ENCODE measurements at places on chromosomes 1 and 21.

DNA sequence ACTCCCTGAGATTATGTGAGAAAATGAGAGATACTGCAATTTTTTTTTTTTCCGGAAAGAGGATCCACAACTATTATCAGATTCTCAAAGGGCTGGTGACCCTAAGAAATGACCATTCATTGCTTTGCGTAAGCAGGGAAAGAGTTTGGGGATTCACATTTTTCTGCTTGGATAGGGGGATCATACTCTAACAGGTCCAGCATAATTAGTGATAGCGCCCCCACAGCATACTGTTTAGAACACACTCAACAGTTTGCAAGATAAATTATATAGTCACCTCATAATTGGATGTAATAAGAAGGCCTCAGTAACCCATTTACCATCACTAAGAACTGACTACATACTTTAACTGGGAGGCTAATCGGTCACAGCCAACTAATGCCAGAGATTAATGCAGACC, 1.9 kb downstream of the CCT3 start:
- peak; percentile 95 for DNase-seq

- DNase-seq, result no peak
These were observed 239.3 kb downstream of the ASTN1 start for GRCh38 chr1:176925223-176925622.

GRCh38 chr1:16032388-16033102, 10.7 kb downstream of the CLCNKA start:
- peak; percentile 97 for DNase-seq

GRCh38 chr21:45064618-45065399, 9.6 kb upstream of the ADARB1 start:
- DNase-seq, result no peak

GRCh38 chr1:26181586-26182382, 4.5 kb downstream of the CNKSR1 start:
- peak; percentile 93 for DNase-seq

DNA sequence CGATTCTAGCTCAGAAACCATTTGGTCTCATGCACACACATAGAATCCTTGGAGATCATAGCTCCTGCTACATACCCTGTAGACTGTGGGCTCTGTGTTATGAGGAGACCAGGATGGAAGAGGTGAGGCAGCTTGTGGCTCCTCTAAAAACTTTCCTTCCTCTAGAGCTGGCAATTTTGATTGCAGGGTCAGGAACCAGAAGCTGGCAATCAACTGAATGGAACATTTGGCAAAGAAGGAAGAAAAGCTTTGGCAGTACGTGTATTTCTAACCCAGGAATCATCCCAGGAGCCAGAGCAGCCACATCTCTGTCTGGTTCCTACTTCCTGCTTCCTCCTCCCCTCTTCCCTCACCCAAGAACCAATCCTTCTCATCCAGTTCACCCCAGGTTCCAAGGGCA, 15.7 kb downstream of the PIK3C2B start:
- no peak for DNase-seq

DNA sequence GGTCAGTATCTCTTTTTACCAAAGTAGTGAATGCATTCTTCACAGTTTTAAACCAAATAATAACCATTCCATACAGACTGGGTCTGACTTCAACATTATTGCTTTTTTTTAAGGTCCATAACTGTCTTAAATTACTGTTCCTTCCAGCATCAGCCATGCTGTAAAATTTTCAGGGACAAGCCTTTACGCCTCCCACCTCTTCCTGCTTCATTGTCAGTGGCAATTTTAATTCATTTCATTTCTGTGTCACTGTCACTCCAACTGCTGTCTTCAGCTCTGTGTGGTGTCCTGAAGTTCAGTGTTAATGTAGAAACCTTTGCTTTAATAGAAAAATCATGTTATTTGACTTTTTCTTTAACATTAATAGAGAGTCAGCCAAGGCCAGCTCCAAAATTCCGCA, 365.6 kb upstream of the PTBP2 start:
- no peak for DNase-seq

GRCh38 chr1:216815260-216816131, 92.3 kb upstream of the ESRRG start:
- peak; percentile 64 for DNase-seq

- DNase-seq, result peak; percentile 93
These were observed 32.5 kb upstream of the SLC44A5 start for GRCh38 chr1:75643460-75643859.

- no peak for DNase-seq
These were observed 93.9 kb upstream of the COG2 start for GRCh38 chr1:230548357-230548756.

GRCh38 chr1:243628476-243628907, 221.6 kb downstream of the AKT3 start:
- no peak for DNase-seq

- DNase-seq, result no peak
These were observed 822.4 kb upstream of the NEGR1 start for GRCh38 chr1:73104749-73105148.

GRCh38 chr1:26686795-26687194, 9.0 kb upstream of the ARID1A start:
- peak; percentile 70 for DNase-seq

- DNase-seq, result no peak
These were observed 19.8 kb upstream of the ACBD6 start for GRCh38 chr1:180522213-180522515.

DNA sequence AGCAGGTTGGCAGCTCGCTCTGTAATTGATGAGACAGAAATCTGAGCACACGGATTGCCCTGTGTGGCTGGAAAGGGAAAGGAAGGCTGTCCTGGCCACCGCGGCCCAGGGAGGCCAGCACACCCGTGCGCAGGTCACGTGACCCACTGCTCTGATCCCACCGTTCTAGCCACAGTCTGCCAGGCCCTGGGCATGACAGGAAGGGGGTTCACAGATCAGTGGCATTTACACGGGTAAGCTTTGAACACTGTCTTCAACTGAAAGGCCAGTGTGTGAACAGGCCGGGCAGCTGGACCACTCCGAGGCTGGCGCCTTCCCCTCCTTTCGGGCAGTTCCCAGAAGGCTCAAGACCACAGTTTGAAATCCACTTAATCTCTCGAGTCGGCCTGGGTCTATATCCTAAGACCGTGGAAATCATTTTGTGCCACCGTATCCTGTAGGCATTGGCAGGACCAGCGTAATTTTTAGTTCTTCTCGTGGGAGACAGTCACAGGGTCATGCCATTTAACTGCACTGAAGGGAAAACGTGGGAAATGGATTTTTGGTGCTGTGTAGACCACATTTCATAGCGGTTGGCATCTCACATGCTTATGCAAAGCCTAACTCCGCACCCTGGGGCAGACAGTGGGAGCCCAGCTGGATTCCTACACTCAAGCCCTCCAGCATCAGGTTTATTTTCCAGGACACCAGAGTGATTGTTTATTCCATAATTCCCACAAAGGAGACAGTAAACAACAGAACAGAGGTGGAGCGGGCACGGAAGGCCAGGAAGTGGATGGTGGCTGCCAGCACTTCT, 3.1 kb upstream of the ADARB1 start:
- no peak for DNase-seq

DNA sequence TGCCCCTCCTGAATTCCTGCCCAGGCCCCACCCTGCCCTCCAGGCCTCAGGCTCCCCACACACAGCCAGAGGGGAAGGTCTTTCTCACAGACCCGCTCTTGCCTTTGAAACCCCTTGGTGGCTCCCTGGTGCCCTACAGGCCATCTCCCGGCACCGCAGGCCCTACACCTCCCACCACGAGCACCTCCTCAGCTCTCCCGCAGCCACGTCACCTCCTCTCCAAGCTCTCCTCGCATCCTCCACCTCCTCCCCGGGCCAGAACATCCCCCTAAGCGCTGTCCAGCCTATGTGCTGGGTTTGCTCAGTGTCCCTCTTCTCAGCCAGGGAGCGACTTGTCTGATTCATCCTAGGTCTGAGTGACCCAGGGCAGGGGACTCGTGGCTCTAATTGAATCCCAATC, 66.4 kb downstream of the DMRTB1 start:
- DNase-seq, result peak; percentile 55

DNA sequence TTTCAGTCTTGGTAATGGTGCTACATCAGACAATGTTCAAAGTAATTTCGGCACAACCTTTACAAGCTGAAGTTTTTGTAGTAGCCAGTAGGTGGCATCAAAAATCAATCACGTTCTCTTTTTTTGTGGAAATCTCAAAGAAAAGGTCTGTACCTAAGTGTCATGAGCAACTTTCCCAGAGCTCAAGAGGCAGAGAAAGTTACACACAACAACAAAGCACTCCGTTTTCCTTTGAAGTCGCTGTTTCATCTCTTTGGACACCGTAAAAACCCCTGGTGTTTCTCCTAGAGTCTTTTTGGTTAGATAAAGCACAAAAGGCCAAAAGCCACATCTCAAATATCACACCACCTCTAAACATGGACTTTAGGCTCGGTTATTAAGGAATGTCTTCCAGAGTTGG, 131.6 kb downstream of the LHX8 start:
- peak; percentile 59 for DNase-seq

DNA sequence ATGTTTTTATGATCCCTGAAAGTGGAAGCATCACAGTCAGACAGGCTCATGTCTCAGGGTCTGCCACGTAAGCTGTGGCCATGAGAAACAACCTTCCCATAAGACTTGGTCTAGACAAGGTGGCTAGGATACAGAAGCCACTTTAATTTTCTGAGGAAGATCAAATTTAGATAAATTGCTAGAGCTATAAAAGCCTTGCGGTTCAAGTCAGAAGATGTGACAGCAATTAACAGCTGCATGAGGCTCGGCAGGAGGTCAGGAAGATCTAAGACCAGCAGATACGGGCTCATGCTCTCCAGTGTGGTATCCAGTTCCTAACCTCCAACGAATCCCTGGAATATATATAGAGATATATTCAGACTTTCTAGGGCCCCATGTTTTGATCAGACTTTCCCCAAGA, 577.1 kb downstream of the PLPP3 start:
- no peak for DNase-seq

- DNase-seq, result peak; percentile 85
These were observed 9.2 kb upstream of the GALE start for GRCh38 chr1:23809751-23810171.

GRCh38 chr1:245052258-245052657, 102.5 kb upstream of the KIF26B start:
- DNase-seq, result no peak

GRCh38 chr1:31683997-31684396, 19.8 kb downstream of the COL16A1 start:
- peak; percentile 31 for DNase-seq

- no peak for DNase-seq
These were observed 27.3 kb upstream of the ZZZ3 start for GRCh38 chr1:77709727-77710126.

DNA sequence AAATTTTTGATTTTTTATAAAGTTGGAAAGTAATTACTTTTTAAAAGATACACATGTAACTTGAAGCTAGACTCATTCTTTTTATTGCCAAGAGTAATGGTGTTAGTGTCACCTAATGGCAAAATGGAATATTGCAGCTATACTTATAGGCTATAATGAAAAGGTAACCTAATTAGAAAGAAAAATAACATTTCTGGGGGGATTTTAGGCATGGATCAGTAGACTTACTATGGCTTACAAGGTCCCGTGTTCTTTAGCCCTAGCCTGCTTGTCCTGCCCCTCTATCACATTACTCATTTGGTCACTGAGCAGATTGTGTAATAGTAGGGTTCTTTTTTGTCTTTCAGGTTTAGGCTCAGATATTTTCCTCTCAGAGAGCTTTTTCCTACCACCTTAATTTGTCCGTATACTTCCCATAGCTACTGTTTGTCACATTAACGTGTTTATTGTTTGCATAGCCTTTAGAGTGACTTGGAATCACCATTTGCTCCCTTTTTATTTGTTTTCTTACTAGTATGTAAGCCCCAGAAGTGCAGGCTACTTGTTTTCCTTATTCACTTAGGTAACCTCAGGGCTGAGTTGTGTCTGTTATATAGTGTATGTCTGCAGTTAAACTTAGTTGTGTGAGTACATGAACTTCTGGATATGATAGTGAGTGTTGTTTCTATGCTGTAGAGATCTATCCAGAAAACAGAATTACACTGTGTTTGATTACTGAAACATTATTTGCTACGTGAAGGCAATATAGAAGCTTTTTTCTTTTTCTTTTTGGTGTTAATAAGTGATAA, 58.7 kb downstream of the RABGAP1L start:
- DNase-seq, result peak; percentile 77

GRCh38 chr21:37372951-37373350, 6.4 kb downstream of the DYRK1A start:
- DNase-seq, result no peak

Measured in NCI-H82 (cell line).